ENCODE measurements at places on chromosomes 1 and 21.

DNA sequence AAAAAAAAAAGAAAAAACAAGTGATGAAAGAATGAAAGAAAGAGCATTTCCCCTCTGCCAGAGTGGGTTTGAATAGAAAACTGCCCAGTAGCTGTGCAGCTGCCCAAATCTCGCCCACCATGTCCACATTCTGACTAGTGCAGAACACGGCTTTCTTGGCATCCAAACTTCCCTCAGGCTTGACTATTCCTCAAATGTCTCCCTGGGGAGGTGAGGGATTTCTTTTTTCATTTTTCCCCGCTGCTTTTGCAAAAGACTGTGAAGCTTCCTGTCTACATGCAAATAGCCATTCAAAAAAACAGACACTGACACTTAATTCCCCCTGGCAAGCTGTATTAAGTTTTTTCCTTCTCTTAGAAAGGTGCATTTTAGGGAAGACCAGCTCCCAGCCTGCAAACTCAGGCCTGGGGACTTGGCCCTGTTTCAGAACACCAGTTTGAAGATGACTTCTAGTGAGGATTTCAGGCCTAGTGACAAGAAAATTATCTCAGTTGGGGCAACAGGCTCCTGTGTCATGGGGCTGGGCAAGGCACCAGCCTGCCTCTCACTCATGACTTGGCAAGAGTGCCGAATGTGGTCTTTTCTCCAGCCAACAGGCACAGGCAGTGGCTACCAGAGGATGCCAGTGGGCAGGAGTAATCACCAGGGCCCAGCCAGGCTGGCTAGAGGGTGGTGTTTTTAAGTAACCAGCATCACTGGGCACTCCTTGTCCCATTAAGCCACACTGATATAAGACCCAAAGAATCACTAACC, 178.1 kb upstream of the NFIA start:
- peak; percentile 66 for DNase-seq

GRCh38 chr1:66553846-66554245, 19.9 kb downstream of the SGIP1 start:
- no peak for DNase-seq

DNA sequence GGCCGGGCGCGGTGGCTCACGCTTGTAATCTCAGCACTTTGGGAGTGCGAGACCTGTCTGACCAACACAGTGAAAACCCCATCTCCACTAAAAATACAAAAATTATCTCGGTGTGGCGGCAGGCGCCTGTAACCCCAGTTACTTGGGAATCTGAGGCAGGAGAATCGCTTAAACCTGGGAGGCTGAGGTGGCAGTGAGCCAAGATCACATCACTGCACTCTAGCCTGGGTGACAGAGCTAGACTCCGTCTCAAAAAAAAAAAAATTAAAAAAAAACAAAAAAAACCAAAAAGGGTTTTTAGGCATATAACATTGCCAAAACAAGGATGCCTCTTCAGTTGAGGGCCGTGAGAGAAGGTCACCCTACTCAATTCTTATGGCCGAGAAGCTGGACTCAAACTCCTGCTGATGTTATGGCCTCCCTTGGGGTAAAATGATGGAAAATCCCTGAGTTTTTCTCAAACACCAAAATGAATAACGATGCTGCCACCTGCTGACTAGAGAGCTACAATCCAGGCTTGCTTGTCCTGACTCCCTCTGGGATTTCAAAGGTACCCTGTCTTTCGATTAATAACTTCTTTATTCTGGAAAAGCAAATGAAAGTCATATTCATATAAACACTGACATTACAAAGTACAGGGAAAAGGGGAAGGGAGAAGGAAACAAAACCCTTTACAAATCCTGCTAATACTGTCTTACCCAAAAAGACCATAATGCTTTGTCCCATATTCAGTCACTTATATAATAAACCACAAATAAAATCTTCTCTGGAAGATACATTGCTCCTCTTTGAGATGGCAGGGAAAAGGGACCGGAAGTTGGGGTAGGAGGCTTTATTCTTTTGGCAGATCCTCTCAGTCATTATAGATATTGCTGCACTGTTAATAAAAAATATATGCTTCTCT, 10.7 kb downstream of the RAB42 start:
- DNase-seq, result peak; percentile 84

GRCh38 chr1:226414098-226414698, 6.3 kb upstream of the PARP1 start:
- DNase-seq, result no peak

- no peak for DNase-seq
Observed at GRCh38 chr1:170145061-170145460, 698 bp upstream of the NTMT2 start.

- no peak for DNase-seq
Observed at GRCh38 chr1:46425726-46426125, 31.6 kb downstream of the FAAH start.

GRCh38 chr1:11211925-11212587, 22.9 kb downstream of the ANGPTL7 start:
- no peak for DNase-seq

DNA sequence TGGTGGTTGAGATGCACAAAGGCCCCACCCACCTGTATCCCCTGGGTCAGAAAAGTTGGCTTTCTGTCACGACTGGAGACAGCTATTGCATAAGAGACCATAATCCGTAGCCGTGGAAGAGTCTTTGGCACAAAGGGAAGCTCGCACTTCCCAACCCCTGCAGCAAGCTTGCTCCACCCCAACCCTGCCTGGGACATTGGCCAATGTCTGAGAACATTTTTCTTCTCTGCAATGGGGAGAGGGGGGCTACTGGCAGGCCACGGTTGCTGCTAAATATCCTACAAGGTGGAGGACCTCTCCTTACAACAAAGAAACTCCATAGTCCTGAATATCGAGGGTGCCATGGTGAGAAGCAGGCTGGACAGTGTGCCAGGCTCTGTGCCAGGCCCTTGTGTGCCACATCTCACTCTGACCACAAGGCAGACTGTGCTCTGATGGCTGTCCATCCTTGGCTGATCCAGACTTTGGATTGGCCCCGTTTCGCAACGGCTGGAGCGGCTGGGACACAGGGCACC, 104.1 kb downstream of the CSMD2 start:
- DNase-seq, result peak; percentile 56

DNA sequence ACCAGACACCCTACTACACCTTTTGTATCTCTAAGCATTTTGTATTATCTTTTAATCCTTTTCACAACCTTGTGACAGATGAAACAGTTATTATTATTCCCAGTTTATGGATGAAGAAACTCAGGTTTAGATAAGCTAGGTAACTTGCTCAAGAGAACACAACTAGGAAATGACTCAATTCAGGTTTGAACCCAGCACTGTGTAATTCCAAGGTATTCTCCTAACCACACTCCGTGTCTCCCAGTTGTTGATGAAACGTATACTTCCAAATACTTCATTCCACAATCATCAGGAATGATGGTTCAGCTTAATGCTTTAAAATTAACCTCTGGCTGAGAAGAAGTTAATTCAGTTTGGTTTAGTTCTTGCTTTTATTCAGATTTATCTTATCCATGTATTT, 51.7 kb upstream of the MRPS6 start:
- no peak for DNase-seq

- no peak for DNase-seq
Observed at GRCh38 chr1:241181471-241181870, 175.5 kb downstream of the RGS7 start.

GRCh38 chr1:113057006-113057405, 16.0 kb upstream of the LRIG2 start:
- no peak for DNase-seq

DNA sequence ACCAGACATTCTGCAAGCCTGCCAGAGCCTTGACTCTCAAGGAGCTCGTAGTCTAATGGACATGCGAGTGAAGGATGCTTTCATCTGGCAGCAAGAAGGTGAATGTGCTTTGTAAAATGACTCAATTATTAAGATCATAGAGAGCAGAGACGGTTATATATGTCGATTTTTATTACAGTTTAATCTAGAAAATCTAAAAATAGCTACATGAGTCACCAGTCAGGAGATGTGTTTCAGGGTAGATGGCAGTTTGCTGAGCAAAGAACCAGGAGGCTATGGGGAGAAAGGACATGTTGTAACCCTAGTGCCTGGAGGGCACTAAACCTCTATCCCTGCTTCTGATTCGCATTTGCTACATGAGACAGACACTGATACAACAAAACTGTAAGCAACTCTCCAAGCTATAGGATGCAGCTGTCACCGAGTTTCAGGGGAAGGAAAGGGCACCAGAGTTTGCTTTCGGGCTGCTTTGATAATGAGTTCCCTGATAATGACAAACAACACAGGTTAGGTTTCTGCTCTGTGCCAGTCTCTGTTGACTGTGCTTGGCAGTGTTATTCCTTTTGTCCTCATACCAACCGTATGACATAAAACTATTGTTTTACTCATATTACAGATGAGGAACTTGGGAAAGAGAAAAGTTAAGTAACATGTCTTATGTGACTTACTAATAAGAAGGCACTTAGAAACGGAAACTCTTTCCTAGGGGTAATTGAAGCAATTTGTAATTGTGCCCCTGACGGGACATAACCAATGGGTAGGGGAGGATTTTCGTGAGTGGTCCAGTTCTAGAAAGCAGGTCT, 43.2 kb downstream of the C1orf198 start:
- DNase-seq, result no peak

DNA sequence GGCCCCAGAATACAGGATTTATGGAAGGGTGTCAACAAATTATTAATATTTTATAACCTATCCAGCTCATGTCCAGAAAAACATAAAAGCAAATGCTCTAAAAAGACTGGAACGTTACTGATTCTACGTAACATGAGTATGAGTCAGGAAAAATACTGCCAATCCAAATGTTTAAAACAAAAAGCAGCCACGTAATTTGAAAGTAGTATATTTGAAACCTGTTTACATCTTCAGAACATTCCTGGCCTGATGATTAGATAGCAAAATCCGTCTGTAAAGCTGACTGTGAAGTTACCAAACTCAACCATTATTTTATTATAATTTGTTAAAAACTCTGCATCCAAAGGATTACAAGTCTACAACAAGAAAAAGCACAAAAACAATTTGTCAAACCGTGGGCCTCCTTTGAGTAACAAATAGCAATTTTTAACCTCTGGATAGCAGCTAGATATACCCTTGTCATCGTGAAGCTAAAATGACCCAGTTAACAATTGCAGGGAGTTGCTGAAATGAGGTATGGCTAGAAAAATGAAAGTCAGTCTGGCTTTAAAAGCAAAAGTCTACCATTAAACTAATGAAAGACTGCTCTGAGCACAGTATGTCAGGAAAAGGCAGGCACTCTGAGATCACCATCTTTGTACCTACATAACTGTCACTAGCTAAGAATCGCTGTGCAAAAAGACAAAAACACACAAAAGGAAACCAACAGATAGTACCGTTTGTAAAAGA, 1.2 kb downstream of the UBR4 start:
- no peak for DNase-seq

- DNase-seq, result no peak
Observed at GRCh38 chr1:181646710-181647109, 163.4 kb downstream of the CACNA1E start.

DNA sequence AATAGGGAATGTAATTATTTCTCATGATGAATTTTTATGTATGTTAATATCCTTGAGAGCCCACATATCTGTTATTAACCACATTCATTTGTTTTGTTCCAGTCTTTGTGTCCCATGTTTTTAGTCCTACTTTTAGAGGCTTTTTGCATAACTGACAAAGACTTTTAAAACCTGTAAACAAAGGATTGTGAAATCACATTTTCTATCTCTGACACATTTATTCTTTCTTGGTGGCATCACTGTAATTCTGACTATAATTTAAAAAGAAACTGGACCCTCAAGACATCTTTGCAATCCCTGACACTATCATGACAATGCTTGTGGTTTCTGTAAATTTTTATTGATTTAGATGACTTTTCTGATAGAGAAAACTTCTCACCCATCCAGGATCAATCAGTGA, 313.1 kb downstream of the SIPA1L2 start:
- DNase-seq, result no peak

DNA sequence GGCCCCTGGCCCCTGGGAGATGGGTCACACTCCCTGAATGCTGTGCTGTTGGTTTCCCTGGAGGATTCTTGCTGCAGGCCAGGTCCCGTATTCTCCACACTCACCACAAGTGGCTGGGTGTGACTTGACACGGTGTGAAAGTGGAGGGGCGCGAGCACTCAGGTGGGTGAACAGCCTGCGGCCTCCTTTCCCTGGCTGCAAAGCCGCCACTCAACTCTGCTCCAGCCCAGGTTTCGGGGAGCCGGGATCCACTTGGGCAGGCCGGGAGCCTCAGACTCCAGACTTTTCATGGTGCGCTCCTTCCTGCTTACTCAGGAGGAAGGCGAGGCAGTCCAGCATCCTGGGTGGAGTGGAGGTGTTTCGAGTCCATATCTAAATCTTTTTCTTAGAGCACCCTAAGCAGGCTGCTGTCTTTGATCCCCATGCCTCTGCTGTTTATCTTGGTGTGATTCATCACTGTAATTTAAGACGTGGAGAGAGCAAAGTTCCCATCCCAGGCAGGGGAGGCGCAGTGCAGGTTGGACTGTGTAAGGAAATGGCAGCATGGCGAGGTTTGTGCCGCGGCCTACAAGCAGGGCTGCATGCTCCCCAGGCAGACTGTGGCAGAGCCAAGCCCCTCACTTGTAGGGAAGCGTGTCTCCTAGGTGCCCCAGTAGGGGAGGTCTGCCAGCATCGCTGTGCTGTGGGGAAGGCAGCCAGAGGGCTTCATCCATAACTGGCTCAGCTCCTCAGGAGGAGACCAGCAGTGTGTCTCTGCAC, 29.6 kb downstream of the VANGL1 start:
- DNase-seq, result no peak

DNA sequence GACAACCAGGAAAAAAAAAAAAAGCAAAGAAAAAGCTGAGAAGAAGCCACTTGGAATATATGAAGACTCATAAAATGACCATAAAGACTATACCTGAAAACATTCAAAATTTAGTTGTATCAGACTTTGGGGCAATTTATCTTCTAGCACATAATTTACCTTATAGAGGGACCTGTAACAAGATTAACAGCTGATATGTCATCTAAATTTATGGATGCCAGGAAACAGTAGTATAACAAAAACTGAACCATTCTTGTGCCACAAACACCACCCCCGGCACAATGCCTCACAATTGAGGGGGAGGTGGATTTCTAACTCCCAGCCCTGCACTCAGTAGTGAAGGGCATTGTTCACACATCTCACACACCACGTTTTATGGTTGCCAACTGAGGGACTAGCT, 1352.0 kb downstream of the BRINP3 start:
- no peak for DNase-seq

DNA sequence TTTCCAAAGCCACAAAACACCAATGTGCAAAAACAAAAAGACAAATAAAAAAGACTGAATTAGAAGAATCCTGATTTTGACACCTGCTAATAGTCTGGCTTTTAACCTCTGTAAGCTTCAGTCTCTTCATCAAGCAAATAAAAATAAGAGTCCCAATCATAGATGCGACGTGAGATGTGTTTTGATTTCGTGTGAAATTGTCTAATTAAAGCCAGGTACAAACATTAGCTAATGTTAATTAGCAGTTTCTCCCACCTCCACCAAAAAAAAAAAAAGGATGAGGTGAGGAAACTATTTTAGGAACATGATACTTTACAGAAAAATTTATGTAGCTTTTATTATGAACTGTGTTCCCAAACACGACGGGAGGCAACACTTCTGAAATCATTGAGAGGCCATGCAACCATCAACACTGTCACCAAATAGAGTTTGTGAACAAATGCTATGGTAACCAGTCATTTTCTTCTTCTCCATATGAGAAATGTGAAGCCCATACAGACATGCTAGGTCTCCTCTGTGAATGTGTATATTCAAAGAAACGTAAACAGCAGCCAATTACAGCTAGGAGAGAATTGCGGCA, 6.7 kb upstream of the EVI5 start:
- DNase-seq, result no peak

GRCh38 chr1:224743608-224744164, 127.6 kb downstream of the CNIH3 start:
- no peak for DNase-seq

GRCh38 chr1:2988256-2988655, 33.0 kb upstream of the ACTRT2 start:
- no peak for DNase-seq

- DNase-seq, result no peak
Observed at GRCh38 chr21:30769724-30770431, 14.7 kb upstream of the KRTAP21-1 start.

Data from hindlimb muscle (tissue), 1 donor.